ENCODE measurements at places on chromosomes 1 and 21.
A peak's percentile ranks its signal among the peaks of the same experiment; 100 is the strongest.

DNA sequence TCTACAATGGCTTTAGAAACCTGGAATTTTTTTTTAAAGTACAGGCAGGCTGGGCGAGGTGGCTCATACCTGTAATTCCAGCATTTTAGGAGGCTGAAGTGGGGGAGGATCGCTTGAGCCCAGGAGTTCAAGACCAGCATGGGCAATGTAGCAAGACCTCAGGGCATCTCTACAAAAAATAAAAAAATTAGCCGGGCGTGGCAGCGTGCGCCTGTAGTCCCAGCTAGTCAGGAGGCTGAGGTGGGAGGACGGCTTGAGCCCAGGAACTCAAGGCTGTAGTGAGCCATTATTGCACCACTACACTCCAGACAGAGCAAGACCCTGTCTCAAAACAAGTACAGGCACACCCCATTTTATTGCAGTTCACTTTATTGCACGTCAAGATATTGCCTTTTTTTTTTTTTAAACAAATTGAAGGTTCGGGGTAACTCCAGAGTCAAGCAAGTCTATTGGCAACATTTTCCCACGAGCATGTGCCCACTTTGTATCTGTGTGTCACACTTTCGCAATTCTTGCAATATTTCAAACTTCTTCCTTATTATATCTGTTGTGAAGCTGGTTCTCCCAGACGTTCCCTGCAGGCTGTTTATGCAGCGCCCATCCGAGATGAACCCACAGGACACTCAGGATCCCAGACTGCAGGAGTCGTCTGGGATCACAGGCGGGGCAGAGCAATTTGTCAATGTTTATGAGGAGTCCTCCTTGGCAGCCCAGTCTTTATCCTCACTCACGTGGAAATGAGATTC, 4.7 kb downstream of the HES2 start:
- no peak for DNase-seq

DNA sequence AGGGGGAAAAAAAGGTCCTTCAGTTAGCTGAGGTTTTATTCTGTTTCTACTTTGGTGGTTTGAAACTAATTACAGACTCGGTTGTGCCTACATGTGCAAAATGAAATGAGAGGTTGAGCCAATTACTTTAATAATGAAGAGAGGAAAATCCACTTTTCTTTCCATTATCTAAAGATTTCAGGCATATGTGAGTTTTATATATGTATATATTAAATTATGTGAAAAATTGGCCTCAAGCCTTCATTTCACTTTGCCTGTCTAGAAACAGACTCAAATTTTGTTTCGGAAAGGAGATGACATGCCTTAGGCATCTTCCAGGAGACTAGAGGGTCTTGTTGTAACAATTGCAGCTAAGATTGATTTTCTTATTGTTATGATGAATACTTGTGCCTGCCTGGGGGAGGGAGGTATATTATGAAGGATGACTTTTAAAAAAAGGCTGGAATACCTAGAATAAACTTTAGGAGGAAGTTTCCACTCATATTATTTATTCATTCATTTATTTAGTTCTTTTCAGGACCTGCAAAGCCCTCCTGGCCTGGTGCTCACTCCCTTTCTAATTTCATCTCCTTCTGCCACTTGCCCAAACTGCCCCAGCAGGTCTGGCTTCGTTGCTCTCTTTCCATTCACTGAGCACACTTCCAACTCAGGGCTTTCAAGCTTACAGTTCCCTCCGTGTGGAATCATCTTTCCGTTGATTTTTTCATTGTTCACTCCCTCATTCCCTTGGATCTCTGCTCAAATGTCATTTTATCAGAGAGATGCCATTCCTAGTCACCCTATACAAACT, 94.2 kb upstream of the HOOK1 start:
- DNase-seq: no peak

- DNase-seq: peak; percentile 16
These were observed 81.7 kb downstream of the AXDND1 start for GRCh38 chr1:179447489-179447888.

GRCh38 chr1:218364028-218364710, 19.0 kb downstream of the TGFB2 start:
- DNase-seq: no peak

DNA sequence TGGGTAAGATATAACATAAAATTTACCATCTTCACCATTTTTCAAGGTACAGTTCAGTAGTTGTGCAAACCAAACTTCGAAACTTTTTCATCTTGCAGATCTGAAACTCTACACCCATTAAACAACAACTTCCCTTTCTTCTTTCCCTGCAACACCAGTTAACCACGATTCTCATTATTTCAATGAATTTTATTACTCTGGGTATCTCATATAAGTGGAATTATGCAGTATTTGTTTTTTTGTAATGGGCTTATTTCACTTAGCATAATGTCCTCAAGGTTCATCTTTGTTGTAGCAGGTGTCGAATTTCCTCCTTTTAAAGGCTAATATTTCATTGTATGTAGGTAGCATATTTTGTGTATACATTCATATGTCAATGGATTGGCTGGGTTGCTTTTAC, 146.1 kb downstream of the SPATA46 start:
- DNase-seq: no peak

- no peak for DNase-seq
These were observed 24.2 kb downstream of the MAEL start for GRCh38 chr1:167013108-167013929.

Measured in ELF-1 (cell line).